ENCODE measurements at places on chromosomes 11 and 22.

DNA sequence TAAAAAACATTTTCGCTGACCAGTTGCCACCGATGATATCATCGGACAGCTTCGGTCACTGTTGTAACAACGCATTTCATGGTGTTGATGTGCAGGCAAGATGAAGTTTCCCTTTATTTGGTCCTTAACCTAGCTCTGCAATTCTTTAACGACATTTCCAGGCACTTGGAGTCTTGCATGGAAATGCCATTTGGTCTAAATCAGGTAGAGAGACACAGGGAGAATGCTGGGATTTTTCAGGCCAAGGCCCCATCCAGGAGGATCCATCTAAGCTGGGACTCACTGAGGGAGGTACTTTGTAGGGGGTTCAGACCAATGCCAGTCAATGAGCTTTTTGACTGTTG is 121.5 kb upstream of the RCN1 start:
- DNase-seq = no peak

DNA sequence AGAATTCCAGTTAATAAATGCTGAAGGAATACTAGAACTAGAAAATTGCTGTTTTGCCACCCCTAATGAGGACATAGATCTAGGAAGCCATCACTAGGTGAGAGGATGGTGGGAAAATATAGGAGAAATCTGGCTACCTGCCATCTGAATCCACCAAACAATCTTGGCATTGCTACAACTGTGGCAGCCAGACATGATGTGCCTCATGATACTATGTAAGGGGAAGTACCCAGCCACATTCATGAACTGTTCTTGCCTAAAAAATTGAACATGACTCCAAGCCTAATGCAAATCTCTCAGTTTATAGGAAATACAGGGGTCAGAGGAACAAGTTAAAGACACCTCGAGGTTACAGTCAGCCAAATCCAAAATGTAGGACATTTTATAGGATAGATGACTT is 72.8 kb downstream of the SFI1 start:
- DNase-seq = no peak

DNA sequence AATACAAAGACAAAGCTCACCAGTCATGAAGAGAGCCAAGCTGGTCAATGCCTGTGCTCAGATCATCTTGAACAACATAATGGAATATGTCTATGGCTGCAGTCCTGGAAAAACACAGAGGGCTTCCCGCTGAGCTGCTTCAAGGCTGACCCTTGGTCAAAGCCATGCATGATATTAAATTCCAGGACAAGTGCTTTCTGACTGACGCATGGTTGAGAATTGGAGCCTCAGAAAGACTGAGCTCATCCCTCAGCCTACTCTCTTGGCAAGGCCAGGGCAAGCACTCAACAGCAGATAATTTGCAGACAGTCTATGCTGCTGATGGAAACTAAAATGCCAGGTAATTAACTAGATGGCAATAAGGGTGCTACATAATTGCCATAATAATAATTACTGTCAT is 89.2 kb downstream of the GALNT18 start:
- DNase-seq = no peak

GRCh38 chr11:112780351-112781087 is 180.7 kb upstream of the NCAM1 start:
- peak; percentile 62 for DNase-seq

- peak; percentile 81 for DNase-seq
Measured at GRCh38 chr11:109304159-109304558, 117.8 kb upstream of the C11orf87 start.

DNA sequence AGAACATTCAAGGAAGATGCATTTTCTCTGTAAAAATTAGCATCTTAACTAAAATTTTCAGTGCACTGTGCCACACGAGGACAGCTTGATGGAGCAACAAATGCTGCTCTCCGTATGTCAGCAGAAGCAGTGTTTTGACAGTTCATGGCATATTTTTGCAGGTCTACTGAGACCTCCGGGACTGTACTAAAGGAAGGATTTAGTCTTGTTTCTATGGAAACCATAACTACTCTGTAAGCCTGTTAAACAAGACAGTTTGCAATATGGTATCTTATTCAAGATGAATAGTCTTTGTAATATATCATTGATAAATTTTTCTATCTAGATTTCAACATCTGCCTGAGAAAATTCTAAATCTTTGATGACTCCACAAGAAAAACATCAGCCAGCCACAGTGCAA is 184.0 kb upstream of the GUCY1A2 start:
- no peak for DNase-seq

GRCh38 chr11:22471385-22471784 is 133.2 kb downstream of the SLC17A6 start:
- no peak for DNase-seq

GRCh38 chr11:131759140-131759539 is 388.7 kb downstream of the NTM start:
- DNase-seq = no peak

GRCh38 chr11:112279901-112280267 is 19.2 kb upstream of the PLET1 start:
- DNase-seq = no peak

GRCh38 chr11:46222490-46223251 is 54.8 kb upstream of the CREB3L1 start:
- no peak for DNase-seq

DNA sequence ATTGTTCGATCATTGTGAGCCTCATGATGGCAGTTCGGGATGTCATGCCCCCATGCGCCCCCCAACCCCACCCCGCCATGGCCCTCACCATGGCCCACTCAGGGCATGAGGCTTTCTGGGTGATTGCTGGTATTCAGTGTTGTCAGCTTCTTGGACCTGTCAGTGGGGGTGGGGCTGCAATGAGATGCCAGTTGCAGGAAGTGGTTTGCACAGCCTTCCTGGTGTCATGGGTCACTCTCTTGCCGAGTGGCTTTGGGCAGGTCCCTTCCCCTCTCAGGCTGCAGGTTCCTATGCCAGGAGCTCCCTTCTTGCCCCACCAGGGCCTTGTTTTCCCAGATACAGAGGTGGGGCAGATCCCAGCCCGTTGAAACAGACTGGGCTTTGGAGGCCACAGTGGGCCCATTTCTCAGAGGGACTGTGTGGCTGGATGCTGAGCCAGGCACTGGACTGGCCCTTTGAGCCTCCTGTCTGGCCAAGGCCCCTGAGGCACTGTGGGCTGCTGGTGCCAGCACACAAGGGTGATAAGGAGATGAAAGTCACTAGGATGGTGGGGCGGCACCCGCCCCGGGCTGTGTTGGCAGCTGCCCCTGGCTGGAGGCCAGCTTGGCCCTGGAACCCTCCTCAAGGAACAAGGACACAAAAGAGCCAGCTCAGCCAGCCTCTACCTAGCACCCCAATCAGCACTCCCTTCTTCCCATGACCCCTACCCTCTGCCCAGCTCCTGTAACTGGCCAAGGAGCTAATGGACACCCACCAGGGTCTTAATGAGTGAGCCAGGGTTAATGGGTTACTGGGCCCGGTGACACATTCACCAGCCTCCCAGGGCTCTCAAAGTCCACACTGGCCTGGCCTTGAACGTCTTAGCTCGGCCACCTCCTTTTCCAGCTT is 1.5 kb upstream of the GGT1 start:
- DNase-seq = no peak

DNA sequence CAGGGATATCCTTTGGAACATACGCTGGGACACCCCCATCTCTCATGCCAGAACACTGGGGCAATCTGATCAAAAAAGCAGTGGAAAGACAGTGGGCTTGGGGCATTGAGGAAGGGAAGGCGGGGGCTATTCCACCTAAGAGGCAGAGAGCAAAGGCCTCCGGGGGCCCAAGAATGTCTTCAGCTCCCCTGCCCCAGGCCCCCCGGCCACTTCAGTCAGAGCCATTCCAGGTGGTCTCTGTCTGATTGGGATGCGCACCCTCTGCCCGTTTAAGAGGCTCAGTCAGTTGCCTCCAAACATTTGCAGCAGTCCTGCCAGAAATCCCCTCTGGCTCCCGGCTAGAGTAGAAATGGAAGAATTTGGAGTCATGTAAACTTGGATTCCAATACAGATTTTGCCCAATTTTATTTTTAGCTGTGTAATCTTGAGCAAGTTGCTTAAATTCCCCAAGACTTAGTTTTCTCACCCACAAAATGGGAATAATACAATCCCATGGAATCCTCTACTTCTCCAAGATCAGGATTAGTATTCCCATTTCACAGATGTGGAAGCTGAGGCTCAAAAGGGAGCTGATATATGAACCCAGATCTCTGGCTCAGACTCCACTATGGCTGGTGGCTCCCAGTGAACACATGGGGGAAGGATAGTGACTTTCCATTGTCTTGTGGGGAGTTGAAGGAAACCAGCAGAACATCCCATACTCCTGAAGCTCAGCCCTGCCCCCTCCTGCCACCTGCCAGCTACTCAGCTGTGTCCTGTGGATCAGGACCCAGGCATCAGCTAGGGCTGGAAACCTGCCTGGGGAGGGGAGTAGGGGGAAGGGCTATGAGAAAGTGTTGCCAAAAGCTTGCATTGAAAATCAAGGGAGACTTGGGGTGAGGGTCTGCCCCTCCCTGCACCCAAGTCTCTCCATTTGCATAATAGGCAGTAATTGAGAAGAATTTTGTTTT is 6.1 kb upstream of the WNT11 start:
- no peak for DNase-seq

- DNase-seq = peak; percentile 26
Measured at GRCh38 chr11:60172011-60172410, 10.9 kb downstream of the MS4A6A start.

GRCh38 chr22:39153220-39153717 is 789 bp upstream of the CBX7 start:
- DNase-seq = no peak

DNA sequence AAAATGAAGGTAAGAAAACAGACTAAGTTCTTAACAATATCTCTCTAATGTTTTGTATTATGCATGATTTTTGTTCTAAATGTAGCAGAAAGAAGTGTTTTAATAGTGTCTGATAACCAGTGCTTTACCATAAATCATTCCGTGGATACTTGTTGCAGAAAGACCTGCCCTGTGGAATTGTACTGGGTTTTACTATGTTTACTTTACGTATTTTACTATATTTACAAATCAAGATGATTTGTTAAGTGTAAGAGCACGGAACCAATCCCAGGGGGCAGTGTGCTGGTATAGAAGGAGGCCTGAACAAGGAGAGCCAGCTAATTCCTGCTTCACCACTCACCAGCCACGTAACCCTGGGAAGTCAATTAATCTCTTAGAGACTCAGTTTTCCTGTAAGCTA is 1.4 kb downstream of the HTR3B start:
- DNase-seq = peak; percentile 70

GRCh38 chr11:80355251-80355650 is 914.4 kb upstream of the TENM4 start:
- peak; percentile 30 for DNase-seq

- peak; percentile 18 for DNase-seq
Measured at GRCh38 chr22:30078320-30079311, 1.6 kb upstream of the HORMAD2 start.

- no peak for DNase-seq
Measured at GRCh38 chr22:29207562-29208501, 2.1 kb downstream of the EMID1 start.

DNA sequence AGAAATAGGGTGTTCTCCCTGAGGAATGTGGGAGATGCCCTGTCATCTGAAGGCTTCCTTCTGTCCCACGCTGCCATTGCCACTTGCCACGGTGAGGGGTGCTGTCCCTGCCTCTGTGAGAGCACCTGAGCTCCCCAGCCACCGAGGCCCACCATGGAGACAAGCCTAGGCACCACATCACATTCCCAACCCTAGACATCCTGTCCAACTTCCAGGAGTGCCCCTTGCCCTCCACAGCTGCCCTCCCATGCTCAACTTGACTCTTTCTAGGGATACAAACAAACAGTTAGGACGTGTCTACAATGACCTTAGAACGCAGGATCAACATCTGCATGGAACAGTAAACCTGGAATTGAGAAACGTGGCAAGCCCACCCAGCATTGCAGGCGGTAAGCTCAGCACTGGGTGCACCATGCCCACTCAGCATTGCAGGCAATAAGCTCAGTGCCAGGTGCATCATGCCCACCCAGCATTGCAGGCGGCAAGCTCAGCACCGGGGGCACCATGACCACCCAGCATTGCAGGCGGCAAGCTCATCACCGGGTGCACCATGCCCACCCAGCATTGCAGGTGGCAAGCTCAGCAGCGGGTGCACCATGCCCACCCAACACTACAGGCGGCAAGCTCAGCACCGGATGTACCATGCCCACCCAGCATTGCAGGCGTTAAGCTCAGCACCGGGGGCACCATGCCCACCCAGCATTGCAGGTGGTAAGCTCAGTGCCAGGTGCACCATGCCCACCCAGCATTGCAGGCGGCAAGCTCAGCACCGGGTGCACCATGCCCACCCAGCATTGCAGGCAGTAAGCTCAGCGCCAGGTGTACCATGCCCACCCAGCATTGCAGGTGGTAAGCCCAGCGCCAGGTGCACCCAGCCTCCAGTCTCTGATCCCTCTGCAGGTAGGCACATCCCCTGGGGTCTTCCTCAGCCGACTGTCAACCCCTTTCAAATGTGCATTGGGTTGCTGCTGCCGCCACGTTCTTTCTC is 1463.9 kb downstream of the TBC1D22A start:
- no peak for DNase-seq

- DNase-seq = peak; percentile 50
Measured at GRCh38 chr11:6812390-6813005, 13.0 kb upstream of the OR6A2 start.

- peak; percentile 25 for DNase-seq
Measured at GRCh38 chr11:118785362-118785761, 5.6 kb downstream of the DDX6 start.

- no peak for DNase-seq
Measured at GRCh38 chr22:24103301-24103700, 78.0 kb upstream of the SUSD2 start.

GRCh38 chr11:132022285-132022684 is 651.9 kb downstream of the NTM start:
- no peak for DNase-seq

- DNase-seq = peak; percentile 97
Measured at GRCh38 chr22:38347944-38348750, 30.9 kb upstream of the CSNK1E start.

DNA sequence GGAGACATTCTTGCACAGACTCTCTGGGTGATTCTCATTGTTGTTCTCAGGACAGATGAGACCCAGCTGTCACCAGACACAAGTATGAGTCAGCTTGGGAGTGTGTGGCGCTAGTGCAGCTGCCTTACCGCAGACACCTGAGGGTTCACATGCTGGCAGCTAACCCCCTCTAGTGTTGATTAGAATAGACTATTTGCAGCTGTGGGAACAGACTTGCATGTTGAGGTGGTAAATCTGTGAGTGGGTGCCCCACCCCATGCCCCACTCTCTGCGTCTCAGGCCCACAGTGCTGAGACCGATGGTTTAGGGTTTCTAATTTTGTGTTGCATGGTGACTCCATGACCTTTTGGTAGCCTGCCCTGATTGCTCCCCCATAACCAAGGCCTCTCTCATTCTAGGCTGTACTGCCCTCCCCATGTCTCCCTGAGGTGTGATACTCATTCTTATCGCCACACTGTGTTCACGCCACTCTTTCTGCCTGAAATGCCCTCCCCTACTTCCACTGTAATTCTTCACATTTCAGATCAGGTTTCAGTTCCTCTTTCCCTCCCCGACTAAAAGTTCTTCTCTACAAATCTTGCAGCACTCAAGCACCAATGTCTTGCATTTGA is 73.7 kb upstream of the KIRREL3 start:
- DNase-seq = peak; percentile 3

GRCh38 chr22:25167834-25168601 is 31.6 kb upstream of the CRYBB3 start:
- DNase-seq = peak; percentile 49

Data from bronchial epithelial cell (primary cell).